Cortex of kidney (tissue), 1 donor: ENCODE measurements at places on chromosomes 1 and 21.

GRCh38 chr1:160520582-160520981, 2.5 kb downstream of the SLAMF6 start:
- DNase-seq, result no peak

DNA sequence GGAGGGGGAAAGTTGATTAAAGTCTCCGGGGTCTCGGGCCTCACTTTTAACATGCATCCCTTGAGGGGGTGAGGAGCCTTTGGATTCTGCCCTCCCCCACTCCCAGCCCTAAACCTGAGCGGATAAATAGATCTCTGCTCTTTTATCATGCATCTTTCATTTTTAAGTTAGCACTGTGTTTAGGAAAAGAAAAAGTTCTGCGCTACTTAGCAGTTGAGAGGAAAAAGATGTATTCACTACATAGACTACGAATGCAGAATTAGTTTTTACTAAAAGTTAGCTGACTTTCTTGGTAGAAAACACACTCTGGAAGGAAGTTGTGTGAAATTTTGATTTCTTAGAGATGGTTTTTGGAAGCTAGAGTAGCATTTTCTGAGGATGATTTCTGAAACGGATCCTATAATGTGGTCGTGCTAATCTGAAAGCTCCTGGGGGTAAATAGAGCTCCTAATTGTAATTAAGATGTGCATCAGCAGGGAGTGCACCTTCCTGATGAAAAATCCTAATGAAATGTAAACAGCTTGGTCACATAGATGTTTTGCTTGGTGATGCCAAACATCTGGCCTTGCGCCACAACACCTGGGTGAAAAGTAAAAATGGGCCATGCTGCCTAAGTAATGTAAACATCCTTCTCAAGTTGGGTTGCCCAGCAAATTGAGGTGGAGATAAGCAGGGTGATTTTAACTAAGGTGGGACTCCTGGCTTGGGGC, 1.8 kb downstream of the ROR1 start:
- DNase-seq, result no peak

DNA sequence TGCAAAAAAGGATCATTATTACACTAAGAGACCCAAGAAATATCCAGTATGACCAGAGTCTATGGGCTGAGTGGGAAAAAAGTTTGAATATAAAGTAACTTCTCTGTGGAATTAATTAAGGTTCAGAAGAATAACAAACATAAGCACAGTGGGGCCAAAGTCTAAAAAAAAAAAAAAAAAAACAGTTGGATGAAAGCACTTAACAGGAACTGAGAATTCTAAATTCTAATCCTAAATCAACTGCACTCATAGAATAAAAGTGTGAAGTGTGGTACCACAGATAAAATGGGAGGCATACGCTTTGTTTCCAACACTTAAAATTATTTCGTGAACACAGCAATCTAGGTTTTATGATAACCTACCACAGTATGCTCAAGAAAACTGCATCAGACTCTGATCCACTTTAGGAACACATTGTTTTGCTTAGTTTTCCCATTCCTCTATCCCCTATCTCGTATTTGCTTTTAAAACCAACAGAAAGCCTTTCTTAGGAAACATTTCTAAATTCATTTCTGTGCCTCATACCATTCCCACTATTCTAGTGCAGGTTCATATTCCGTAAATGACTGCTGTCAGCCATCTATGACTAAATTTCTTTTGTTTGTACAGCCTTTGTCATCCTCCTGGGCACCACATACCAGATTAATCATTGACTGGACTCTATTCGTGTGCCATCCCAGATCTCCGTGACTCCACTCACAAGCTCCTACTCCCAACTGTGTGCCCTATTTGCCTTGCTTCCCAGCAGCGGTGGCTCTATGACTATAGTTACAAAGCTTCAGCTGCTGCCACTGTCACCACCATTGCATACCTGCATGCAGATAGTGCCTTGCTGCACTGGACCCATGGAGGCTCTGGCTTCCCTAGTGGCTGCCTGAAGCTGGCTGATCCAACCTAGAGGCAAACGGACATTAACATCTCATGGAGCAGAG, 24.9 kb downstream of the CHML start:
- DNase-seq, result no peak

DNA sequence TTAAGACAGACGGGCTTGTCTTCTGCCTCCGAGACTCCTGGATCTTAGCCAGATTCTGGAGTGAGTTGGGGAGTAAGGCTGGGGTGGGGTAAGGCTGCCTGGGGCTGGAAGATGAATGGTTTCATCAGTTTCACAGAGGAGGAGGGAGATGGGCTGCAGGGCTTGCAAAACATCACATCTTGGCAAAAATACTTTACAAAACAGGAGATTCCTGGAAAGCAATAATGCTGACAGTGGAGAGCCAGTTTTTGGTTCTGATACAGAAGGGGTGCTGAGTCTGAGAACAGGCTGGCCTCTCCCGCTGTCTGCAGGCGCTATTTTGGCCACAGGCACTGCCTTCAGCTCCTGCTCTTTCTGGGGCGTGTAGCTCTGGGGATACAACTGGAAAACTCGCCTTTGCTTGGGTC, 83.4 kb upstream of the KCNE2 start:
- no peak for DNase-seq

DNA sequence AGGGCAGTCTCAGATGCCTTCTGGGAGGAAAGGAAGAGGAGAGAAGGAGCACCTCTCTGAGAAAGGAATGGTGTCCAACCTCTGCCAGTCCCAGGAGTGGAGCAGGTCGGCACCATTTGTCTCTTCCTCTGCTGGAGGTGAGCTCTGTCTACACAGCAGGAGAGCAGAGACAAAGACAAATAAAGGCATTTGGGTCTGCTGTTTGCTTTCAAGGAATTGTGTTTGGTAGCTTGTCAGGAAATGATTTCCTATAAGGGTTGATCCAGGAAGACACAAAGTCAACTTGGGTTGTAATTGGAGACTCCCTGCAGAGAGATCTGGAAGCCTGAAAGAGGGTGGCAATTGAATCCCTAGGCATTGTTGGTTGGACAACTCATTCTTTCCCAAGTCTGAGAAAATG, 34.5 kb upstream of the PLXNA2 start:
- DNase-seq, result no peak

DNA sequence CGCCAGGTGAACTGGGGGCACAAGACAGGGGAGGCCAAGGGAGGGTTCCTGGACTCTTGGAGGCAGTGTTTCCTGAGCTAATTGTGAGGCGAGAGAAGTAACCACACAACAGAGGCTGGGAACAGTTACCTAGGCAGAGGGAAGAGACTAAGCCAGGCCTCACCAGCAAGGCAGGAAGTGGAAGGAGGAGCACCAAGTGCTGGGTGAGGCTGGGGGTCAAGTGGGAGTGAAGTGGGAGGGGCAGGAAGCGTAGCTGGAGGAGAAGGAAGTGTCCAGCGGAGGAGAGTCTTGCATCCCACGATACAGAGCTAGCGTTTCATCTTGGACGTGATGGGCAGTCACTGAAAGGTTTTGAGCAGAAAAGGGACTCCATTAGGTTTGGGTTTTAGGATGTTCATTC, 48.3 kb upstream of the CAPZB start:
- DNase-seq, result no peak

- no peak for DNase-seq
These were observed 9.4 kb downstream of the MORN1 start for GRCh38 chr1:2381741-2382620.

GRCh38 chr1:154736841-154737240, 128.9 kb upstream of the ADAR start:
- DNase-seq, result no peak

- no peak for DNase-seq
These were observed 14.2 kb upstream of the ADORA3 start for GRCh38 chr1:111517469-111518225.

- no peak for DNase-seq
These were observed 24.9 kb upstream of the ZNF644 start for GRCh38 chr1:91046766-91047165.

DNA sequence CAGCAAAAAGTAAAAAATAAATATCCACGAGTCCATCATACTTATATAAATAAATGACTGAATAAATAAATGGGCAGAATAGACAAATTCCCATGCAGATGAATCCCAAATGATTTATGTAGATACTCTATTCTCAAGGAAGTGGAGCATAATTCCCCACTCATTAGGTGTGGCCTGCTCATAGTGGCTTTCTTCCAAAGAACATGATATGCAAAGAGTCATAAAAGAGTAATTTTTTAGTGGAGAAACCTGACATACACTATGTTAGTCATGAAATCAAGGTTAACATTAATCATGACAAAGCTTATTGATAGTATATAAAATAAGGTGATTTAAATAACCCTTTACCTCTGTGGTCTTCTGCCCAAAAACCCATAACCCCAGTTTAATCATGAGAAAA, 298.9 kb downstream of the DPYD start:
- no peak for DNase-seq

GRCh38 chr21:16775076-16775475, 737.8 kb upstream of the CXADR start:
- DNase-seq, result no peak
